Foreskin melanocyte (primary cell): ENCODE measurements at places on chromosomes 4 and X.

DNA sequence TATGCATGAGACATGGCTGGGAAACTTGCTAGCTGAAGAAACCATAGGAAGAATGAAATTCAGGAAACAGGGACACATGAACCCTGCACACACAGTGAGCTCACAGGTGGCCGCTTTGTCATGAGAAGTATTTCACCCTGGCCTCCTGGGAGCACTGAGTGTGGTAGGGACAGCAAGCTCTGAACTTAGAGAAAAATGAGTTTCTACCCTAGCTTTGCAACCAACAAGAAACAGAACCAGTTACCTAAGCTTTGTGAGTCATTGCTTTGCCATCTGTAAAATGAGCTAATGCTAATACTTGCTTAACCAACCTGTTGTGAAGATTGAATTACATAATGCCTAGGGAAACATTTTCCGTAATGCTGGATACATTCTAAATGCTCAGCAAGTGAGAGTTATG is 206.6 kb upstream of the HS3ST1 start:
- no peak for DNase-seq

DNA sequence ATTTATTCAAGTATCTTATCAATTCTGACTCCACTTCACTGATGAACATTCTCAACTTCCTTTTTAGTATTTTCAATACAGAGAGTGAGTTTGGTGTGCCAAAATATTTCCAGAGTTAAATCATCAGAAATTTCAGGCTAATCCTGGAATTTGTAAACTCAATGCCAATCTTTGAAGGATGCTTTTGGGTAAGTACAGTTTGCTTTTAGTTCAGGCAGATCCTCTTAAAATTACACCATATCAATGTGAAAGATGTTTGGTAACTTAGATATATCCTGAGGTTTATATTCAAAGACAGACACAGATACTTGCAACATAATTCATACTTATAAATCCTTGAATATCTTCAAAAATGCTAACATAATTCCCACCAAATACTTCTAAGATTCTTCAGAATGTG is 76.0 kb upstream of the FAM47B start:
- DNase-seq = no peak

GRCh38 chrX:14871767-14872166 is 1.1 kb downstream of the FANCB start:
- no peak for DNase-seq

DNA sequence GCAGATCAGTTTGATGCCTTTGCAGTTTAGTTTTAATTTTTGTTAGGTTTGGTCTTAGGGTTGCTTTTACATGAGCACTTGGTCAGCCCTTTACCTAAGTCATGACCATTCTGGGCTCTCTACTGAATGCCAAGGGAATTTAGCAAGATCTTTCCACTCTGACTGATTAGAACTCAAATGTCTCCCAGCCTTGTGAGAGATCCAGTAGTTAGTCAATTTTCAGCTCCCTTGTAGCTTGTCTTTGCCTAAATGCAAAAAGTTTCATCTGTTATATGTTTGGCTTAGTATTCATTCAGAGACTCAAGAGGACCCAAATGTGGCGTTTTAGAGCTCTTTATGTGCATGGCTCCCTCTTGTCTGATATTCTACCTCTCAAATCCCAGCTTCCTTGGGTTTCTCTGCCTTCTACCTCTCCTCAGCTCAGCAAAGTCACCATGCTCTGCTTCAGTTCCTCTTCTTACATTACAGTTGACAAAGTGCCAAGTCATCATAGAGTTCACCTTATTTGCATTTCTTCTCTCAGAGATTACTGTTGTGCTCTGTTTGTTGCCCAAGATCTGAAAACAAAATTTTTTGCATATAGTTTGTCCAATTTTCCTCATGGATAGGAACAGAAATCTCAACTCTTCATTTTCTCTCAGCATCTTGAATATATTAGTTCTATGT is 17.5 kb upstream of the JAKMIP1 start:
- DNase-seq = no peak

GRCh38 chr4:6463311-6464289 is 8.8 kb downstream of the PPP2R2C start:
- DNase-seq = no peak

DNA sequence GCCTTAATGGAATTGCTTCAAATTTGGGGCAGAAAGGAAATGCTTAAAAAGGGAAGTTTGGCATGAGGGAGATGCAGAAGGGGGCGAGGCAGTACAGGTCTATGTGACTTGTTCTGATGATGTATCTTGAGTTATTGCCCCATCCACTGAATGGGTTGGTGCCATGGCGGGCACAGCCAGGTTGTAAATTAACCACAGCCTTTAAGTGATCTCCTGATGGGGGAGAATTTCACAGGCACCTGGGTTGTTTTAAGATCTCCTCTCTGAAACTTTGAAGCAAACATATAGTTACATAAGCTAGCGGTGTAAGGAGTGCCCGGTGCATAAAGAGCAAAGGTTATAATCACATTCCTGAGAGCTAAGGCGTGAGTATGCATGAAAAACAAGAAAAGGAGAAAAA is 37.0 kb downstream of the NPY5R start:
- no peak for DNase-seq

GRCh38 chrX:72245461-72246089 is 6.7 kb upstream of the ERCC6L start:
- peak; percentile 31 for DNase-seq

GRCh38 chrX:141989815-141990214 is 86.1 kb downstream of the MAGEC1 start:
- DNase-seq = no peak

DNA sequence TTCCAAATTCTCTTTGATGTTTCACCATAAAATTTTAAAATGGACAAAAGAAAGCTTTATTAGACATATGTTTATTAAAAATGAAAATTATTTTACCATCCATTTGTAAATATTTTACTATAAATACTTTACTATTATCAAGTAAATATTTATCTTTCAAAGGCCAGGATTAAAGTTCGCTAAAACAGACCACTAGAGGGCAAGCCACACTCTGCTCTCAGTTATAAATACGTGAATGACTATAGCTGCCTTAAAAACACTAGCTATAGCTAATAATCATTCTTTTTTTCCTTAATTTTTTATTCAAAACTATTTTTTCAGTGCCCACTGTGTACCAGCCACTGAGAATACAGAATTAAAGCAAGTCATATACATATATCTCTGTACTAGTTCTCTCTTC is 38.6 kb downstream of the UNC5C start:
- DNase-seq = no peak

- no peak for DNase-seq
Measured at GRCh38 chr4:187617113-187617512, 378.5 kb upstream of the ZFP42 start.

DNA sequence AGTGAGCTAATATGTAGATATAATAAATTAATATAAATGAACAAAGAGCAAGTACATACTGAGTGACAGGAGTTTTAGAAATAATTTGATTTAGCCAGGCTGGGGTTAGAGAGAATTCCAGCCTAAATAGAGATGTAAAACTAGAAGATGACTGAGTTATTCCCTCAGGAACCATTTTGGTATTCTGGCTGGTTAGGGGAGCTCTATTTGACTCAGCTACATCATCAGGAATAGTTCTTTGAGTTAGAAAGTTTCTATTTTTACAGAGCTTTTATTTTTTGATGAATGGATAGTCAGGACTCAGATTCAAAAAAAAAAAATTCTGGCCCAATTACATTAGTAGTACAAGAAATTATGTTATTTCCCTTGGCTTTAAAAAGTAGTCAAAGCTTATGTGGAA is 180.4 kb upstream of the MID1 start:
- DNase-seq = no peak

GRCh38 chr4:150694438-150694837 is 112.5 kb downstream of the MAB21L2 start:
- no peak for DNase-seq

DNA sequence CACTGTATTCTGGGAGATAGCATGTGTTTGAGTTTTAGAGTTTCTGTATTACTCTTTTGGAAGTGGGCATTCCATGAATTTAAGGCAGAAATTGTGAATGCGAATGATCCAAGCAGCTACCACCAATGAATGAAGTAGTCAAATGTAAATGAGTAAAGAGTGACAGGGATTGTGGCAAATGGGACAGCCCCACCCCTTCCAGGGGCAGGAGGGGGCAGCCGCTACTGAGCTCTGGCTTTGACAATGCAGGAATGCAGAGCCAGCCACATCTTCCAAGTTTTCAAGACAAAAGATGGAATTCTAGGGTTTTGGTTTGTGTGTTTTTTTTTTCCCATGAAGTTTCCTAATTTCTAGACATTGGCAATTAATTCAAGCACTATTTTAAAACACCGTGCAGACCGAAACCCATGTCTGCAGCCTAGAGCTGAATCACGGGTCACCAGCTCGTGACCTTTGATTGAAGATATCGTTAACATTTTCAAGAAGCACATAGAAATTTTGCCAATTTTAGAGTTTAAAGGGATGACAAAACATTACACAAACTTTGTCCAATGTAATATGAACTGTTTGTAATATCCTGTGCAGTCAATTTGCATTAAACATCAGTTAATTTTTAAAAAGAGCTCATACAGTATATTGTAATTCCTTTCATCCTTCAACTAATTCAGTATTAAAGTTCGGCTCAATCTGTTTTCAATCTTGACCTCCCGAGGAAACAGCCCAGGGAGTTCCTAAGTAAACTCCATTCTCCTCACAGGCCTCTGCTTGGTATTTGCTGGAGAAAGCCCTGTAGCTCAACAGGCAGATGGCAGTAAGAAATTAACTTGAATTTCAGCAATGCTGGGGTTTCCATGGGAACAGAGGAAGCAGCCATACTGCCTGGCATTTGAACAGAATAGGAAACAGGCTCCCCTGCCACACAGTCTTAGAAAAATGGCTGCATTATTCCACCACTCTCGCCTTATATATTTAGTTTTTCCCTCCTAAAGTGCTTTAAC is 83.4 kb downstream of the UCHL1 start:
- DNase-seq = no peak

DNA sequence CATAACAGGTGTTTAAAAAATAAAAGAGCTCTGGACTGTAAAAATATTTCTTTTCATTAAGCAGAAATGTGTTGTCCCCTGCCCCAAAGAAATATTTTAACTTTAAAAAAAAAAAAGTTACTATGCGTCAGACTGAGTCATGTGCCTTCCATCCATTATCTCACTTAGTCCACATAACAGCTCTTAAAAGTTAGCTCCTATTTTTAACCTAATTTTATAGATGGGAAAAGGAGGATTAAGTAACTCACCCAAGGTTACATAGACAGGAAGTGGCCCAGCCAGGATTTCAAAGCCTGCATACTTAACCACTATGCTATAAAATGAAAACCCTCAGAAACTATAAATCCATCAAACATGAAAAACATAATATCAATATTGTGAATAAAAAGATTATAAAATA is 97.7 kb downstream of the MANBA start:
- DNase-seq = no peak

GRCh38 chrX:125132274-125132673 is 187.4 kb upstream of the TEX13C start:
- DNase-seq = no peak

GRCh38 chr4:5753366-5753765 is 42.4 kb downstream of the EVC start:
- no peak for DNase-seq

- no peak for DNase-seq
Measured at GRCh38 chr4:153651587-153651986, 32.5 kb upstream of the TLR2 start.

- no peak for DNase-seq
Measured at GRCh38 chr4:109939190-109939589, 26.5 kb downstream of the EGF start.

GRCh38 chr4:52091801-52092200 is 40.7 kb downstream of the SPATA18 start:
- DNase-seq = no peak

DNA sequence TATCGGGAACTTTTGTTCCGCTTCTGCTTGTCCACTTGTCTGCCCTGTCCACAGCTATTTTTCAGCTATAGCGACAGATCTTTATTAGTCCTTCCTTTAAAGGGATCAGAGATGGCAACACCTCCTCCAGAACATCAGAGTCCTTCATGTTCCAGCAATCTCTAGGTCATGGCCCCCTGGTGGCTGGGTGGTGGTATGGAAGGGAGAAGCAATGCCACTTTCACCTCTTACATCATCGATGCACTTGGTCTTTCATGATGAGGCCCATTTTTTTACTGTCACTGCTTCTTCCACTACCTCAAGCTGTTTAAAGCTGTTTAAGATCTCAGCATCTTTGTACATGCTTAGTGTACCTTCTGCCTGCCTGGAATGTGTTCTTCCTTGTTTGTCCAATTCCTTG is 106.7 kb downstream of the ARHGAP6 start:
- DNase-seq = peak; percentile 9

- no peak for DNase-seq
Measured at GRCh38 chr4:6472387-6473263, at the start of gene PPP2R2C. Gene PPP2R2C, minus strand, starts transcription at chr4:6472614. Its CDS starts 385 bp downstream, at chr4:6472229.

GRCh38 chr4:176792326-176793059 is at the start of gene VEGFC:
Gene VEGFC, minus strand, starts transcription at chr4:176792922. Its CDS starts 611 bp downstream, at chr4:176792311.
- DNase-seq = no peak

- no peak for DNase-seq
Measured at GRCh38 chr4:112069110-112069509, 76.1 kb upstream of the FAM241A start.

- no peak for DNase-seq
Measured at GRCh38 chr4:1411436-1412375, 5.5 kb upstream of the NKX1-1 start.

DNA sequence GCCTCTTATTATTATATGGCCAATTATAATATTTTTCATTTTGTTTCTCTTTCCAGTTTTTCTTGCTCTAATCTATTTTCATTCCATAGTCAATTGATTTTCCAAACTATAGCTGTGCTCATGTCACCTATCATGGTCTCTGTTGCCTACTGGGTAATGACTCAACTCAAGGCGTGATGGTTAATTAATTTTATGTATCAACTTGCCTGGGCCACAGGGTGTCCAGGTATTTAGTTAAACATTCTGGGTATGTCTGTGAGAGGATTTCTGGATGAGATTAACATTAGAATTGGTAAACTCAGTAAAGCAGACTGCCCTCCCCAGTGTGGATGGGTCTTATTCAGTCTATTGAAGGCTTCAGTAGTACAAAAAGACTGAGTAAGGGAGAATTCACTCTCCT is 9.9 kb downstream of the FHIP1A start:
- no peak for DNase-seq

DNA sequence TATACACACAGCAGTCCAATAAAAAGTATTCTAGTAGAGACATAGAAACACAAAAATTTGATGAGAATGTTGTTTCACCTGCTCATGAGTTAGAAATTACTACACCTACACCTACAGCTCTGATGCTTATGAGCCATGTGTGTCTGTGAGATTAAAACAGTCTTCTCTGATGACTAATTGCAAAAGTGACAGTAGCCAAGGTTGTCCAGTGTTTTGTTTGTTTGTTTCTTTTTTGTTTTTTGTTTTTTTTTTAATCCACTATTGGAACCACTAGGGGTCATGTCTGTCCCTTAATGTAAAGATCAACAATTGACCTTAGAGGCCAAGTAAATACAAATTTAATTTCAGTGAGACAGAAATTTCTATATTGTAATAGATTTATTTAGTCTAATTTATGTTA is 423.1 kb downstream of the TEX13C start:
- DNase-seq = no peak

DNA sequence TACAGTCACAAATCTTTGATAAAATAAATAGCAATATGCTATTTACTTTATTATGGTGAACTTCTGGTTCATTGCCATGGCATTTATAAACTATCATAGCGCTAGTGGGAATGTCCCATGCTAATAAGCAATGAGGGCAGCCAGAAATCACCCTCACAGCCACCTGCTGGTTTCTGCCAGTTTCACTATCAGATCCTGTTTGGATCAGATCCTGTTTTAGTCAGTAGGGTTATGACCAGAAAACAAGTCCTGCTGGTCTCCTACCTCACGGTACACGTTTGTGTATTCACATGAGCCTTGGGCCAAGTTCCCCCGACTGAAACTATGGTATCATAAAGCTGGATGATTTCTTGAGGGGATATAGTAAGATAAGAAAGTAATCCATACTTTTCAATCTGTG is 17.7 kb downstream of the FOXR2 start:
- DNase-seq = no peak

GRCh38 chr4:68349279-68349648 is 626 bp downstream of the YTHDC1 start:
- DNase-seq = peak; percentile 38
